ENCODE measurements at places on chromosomes 2 and 18. TPM values are rescaled to one million over a fixed set of nuclear protein-coding genes. Genes with fewer than 3 reads are reported as not detected.
A peak's percentile ranks its signal among the peaks of the same experiment; 100 is the strongest.

DNA sequence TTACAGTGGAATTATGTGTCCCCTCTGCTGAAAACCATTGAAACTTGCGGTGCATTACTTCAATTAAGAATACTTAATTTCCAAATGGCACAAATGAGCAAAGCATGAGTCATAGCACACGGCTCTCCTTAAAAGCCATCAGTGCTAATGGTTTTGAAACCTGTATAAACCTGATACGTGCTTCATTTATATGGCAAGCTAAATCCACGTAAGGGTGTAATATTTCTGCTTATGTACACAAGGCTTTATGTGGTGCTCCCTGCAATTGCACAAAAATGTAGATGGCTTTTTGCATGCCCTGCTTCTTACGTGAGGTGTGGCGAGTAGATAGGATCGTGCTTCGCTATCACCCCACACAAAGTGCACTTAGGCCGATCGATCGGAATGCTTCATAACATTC lies 840.9 kb downstream of the GALR1 start:
- no peak for DNase-seq
- H3K36me3 ChIP-seq, result no peaks in the 10 kb centered on the region
- no peak overlapping the region for H3K4me3 ChIP-seq
- H3K27ac ChIP-seq, result no peak overlapping the region
- no peaks in the 10 kb centered on the region for H3K27me3 ChIP-seq
- no peaks in the 10 kb centered on the region for H3K4me1 ChIP-seq

Gene CFC1
- not detected for total RNA-seq

- no peaks in the 10 kb centered on the region for H3K27me3 ChIP-seq
- H3K36me3 ChIP-seq, result no peaks in the 10 kb centered on the region
- H3K4me1 ChIP-seq, result peaks cover 6% of the 10 kb centered on the region
- no peak for DNase-seq
- H3K4me3 ChIP-seq, result no peak overlapping the region
- no peak overlapping the region for H3K27ac ChIP-seq
These were observed 231.7 kb downstream of the TRIB2 start for GRCh38 chr2:12948231-12948960.

Gene ERICH2
- total RNA-seq, result 22.4 TPM

Gene ARPC2
- 284 TPM for total RNA-seq

- H3K27ac ChIP-seq, result peak overlapping the region; percentile 52
- peaks cover 62% of the 10 kb centered on the region for H3K4me1 ChIP-seq
- H3K4me3 ChIP-seq, result peak overlapping the region; percentile 56
- H3K27me3 ChIP-seq, result no peaks in the 10 kb centered on the region
These were observed 165.1 kb downstream of the FMNL2 start for GRCh38 chr2:152499896-152500735.

- H3K4me3 ChIP-seq, result no peak overlapping the region
- H3K4me1 ChIP-seq, result peaks cover 40% of the 10 kb centered on the region
- H3K36me3 ChIP-seq, result no peaks in the 10 kb centered on the region
- peak overlapping the region; percentile 90 for H3K27ac ChIP-seq
These were observed 106.4 kb upstream of the UGP2 start for GRCh38 chr2:63735263-63735662.

Gene SKOR2
- total RNA-seq, result not detected

DNA sequence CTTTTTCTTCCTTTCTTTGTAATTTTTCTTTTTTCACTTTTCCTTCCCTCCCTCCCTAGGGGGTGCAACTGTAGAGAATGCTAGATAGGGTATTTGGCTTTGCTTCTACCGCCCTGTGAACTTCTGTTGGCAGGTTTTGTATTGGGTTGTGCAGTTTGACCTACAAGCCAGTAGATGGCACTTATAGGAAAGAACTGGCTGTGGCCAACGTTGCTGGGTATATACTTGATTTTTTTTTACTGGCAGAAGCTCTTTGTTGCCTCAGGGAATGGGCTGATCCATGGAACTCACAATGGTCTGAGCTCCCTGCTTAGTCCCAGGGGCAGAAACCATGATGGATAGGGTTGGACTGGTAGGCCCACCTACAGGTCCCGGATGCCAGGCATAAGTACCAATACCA lies 1019.5 kb upstream of the LRRTM1 start:
- peak; percentile 39 for DNase-seq
- no peak overlapping the region for H3K4me3 ChIP-seq
- no peaks in the 10 kb centered on the region for H3K27me3 ChIP-seq
- no peaks in the 10 kb centered on the region for H3K4me1 ChIP-seq

GRCh38 chr2:145413261-145414030 lies 893.5 kb upstream of the ZEB2 start:
- no peak overlapping the region for H3K27ac ChIP-seq
- H3K4me1 ChIP-seq, result no peaks in the 10 kb centered on the region
- DNase-seq, result no peak
- no peaks in the 10 kb centered on the region for H3K27me3 ChIP-seq
- H3K36me3 ChIP-seq, result no peaks in the 10 kb centered on the region

GRCh38 chr2:758073-758820 lies 81.0 kb upstream of the TMEM18 start:
- H3K36me3 ChIP-seq, result no peaks in the 10 kb centered on the region
- peaks cover 19% of the 10 kb centered on the region for H3K27me3 ChIP-seq
- H3K4me1 ChIP-seq, result peaks cover 8% of the 10 kb centered on the region
- no peak for DNase-seq

Gene UBXN2A
- 13.6 TPM for total RNA-seq

DNA sequence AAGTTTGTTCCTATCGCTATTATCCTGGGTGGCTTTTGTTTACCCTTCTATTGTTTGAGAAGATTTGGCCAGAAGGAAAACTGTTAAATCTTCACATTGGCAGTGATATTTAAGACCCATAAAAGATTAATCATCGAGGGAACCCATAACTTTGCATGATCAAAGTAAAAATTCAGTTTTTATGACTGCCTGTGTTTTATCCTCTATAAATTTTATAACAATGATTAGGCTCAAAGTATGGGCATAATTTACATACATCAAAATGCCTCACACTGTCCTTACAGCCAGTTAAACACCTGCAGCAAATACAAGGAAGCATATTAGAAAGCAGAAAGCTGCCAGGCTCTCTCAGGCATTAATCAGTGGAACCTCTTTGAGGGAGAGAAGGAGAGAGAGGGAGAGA lies 289.1 kb downstream of the ICOS start:
- peaks cover 6% of the 10 kb centered on the region for H3K36me3 ChIP-seq
- H3K27ac ChIP-seq, result no peak overlapping the region
- DNase-seq, result no peak
- H3K27me3 ChIP-seq, result peaks cover 46% of the 10 kb centered on the region
- no peaks in the 10 kb centered on the region for H3K4me1 ChIP-seq

- no peaks in the 10 kb centered on the region for H3K27me3 ChIP-seq
- H3K36me3 ChIP-seq, result no peaks in the 10 kb centered on the region
- no peaks in the 10 kb centered on the region for H3K4me1 ChIP-seq
- DNase-seq, result no peak
- no peak overlapping the region for H3K27ac ChIP-seq
- H3K4me3 ChIP-seq, result no peak overlapping the region
These were observed 528.8 kb downstream of the CMPK2 start for GRCh38 chr2:6336752-6337471.

Gene DPYSL5
- not detected for total RNA-seq

DNA sequence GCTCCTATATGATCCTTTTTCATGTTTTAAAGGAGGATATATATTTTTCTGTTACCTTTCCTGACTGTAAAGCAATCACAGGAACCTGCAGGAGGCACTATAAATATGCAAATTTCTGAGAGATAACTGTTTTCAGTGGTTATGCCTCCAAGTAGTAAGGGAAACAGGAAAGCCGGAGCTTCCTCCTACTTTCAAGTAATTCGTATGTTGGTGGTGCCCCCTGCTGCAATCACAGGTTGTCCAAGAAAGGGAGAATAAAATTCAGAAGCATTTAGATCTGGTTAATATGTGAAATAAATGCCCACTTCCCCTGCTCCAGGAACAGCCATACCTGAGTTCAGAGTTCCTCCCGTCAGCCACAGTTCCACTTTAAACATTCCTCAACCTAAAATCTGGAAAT lies 12.0 kb upstream of the BCL11A start:
- H3K4me1 ChIP-seq, result no peaks in the 10 kb centered on the region
- H3K27ac ChIP-seq, result no peak overlapping the region
- peaks cover under 1% of the 10 kb centered on the region for H3K27me3 ChIP-seq
- H3K36me3 ChIP-seq, result no peaks in the 10 kb centered on the region

- peaks cover 94% of the 10 kb centered on the region for H3K36me3 ChIP-seq
- no peaks in the 10 kb centered on the region for H3K4me1 ChIP-seq
- no peak overlapping the region for H3K27ac ChIP-seq
- DNase-seq, result no peak
- no peak overlapping the region for H3K4me3 ChIP-seq
These were observed 40.8 kb downstream of the PRPF40A start for GRCh38 chr2:152676461-152676860.

DNA sequence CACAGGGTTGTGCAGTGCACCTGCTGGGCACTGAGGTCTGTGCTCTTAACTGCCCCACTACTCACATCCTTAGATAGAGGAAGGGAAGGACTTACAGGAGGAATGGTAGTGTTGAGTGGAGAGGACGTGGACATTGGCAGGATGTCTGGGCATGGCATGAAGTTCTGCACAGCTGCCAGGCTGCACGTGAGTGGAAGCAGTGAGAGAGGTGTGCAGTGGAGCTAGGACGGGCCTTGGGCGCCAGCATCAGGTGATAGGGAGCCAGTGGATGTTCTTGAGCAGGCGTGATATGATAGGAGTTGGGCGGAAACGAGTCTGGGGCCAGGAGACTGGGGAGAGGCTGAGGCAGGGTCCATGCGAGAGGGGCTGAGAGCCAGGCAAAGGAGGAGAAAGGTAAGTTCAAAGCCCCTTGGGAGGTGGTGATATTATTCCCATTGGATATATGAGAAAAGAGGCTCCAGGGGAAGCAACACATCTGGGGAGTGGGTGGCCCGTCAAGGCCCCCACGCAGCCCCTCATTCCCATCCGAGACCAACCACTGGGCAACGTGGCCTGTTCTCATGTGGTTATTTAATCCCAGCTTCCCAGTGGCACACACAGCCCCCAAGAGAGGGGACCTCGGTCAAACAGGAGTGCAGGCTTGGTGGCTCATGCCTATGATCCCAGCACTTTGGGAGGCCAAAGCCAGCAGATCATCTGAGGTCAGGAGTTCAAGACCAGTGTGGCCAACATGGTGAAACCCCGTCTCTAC lies 45.7 kb upstream of the SNED1 start:
- no peak overlapping the region for H3K27ac ChIP-seq
- no peak for DNase-seq
- H3K4me1 ChIP-seq, result no peaks in the 10 kb centered on the region
- H3K4me3 ChIP-seq, result no peak overlapping the region
- peaks cover 11% of the 10 kb centered on the region for H3K27me3 ChIP-seq

Gene DNER
- total RNA-seq, result 49.2 TPM

Gene SPATA3
- not detected for total RNA-seq

DNA sequence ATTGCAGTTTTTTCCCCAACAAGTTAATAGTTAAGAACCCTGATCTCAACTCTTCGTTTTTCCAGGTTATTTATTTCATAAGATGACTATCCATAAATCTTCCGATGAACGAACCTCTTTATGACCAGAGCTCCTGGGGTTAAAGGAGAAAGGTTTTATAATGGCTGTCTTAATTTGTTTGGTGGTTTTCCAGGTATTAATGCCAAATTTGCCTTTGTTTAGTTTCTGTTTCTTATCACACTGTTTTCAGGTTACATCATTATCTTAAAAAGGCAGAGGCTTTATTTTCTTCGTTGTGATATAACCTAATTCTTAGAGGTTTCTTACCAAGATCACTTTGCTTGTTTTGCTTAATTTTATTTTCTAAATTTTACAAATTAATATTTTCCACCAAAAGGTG lies 10.1 kb downstream of the ZNF638 start:
- H3K27ac ChIP-seq, result no peak overlapping the region
- H3K4me1 ChIP-seq, result peaks cover 26% of the 10 kb centered on the region
- peaks cover 23% of the 10 kb centered on the region for H3K36me3 ChIP-seq
- no peak overlapping the region for H3K4me3 ChIP-seq
- no peak for DNase-seq

Gene LRP2
- 0.02 TPM for total RNA-seq

- peaks cover 2% of the 10 kb centered on the region for H3K4me1 ChIP-seq
- no peak for DNase-seq
- no peak overlapping the region for H3K4me3 ChIP-seq
These were observed 206.8 kb downstream of the CLIP4 start for GRCh38 chr2:29322011-29322410.

DNA sequence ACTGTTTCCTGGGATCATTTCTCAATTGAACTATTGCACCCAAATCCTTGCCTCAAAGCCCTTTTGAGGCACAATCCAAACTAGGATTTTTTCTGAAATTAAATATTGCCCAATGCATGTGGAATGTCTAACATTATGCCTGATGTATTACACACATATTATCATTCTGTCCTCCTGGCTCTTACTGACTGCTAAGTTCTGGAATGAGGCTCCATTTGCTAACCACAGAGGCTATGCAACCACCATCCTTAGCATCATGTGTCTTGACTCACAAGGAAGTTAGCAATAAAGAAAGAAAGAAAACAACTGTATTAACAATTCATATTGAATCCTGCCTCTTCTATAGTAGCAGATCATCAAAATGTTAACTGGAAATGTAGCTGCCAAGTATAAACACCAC lies 1142.7 kb downstream of the CNTNAP5 start:
- H3K4me3 ChIP-seq, result no peak overlapping the region
- DNase-seq, result peak; percentile 82
- no peaks in the 10 kb centered on the region for H3K36me3 ChIP-seq
- H3K27ac ChIP-seq, result peak overlapping the region; percentile 65

DNA sequence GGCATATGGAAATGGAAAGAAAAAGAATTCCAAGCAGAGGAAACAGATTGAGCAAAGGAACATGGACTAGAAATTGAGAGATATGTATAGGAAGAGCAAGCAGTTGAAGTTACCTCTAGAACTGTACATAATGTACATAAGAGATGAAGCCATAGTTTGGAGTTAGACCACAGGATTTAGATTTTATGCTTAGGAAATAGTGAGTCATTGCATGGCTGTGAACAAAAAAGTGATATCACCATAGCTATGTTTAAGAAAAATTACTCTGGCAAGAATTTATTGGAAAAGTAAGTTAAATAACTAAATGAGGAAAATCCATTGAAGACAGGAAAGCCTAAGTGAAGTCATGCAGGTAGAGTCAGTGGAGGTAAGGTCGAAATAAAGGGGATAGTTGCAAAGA lies 99.4 kb upstream of the GALNT5 start:
- DNase-seq, result peak; percentile 39
- H3K4me3 ChIP-seq, result no peak overlapping the region
- peak overlapping the region; percentile 21 for H3K27ac ChIP-seq
- peaks cover 18% of the 10 kb centered on the region for H3K4me1 ChIP-seq
- H3K36me3 ChIP-seq, result no peaks in the 10 kb centered on the region

DNA sequence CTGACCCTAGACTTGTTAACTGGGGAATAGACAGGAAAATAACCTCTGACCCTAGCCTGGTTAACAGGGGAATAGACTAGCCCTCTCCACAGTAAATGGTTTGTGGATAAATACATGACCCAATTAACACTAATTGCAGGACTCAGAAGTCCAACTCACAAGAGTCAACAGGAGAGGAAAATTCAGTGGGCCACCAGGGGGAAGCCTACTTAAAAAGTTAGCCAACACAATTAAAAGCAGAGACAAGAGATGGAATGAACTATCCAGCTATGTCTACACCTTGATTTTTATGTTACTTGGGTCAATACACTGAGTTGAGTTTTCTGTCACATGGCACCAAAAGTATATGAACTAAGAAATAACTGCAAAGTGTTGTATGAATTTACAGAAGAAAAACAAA lies 158.8 kb upstream of the SLC39A10 start:
- no peak overlapping the region for H3K27ac ChIP-seq
- H3K27me3 ChIP-seq, result no peaks in the 10 kb centered on the region
- no peaks in the 10 kb centered on the region for H3K36me3 ChIP-seq

Gene UGT1A5
- not detected for total RNA-seq

Gene CAD
- total RNA-seq, result 59.5 TPM

Gene ATP6V1B1
- not detected for total RNA-seq

GRCh38 chr2:55875434-55876135 lies 48.0 kb downstream of the EFEMP1 start:
- H3K4me3 ChIP-seq, result no peak overlapping the region
- peaks cover 54% of the 10 kb centered on the region for H3K36me3 ChIP-seq
- DNase-seq, result no peak
- H3K27me3 ChIP-seq, result no peaks in the 10 kb centered on the region
- no peak overlapping the region for H3K27ac ChIP-seq
- peaks cover 9% of the 10 kb centered on the region for H3K4me1 ChIP-seq

Gene BOK
- 15.5 TPM for total RNA-seq
